ENCODE measurements at places on chromosomes 11 and 22.

GRCh38 chr11:66150140-66150539 is 80.1 kb downstream of the PACS1 start:
- no peak for DNase-seq

DNA sequence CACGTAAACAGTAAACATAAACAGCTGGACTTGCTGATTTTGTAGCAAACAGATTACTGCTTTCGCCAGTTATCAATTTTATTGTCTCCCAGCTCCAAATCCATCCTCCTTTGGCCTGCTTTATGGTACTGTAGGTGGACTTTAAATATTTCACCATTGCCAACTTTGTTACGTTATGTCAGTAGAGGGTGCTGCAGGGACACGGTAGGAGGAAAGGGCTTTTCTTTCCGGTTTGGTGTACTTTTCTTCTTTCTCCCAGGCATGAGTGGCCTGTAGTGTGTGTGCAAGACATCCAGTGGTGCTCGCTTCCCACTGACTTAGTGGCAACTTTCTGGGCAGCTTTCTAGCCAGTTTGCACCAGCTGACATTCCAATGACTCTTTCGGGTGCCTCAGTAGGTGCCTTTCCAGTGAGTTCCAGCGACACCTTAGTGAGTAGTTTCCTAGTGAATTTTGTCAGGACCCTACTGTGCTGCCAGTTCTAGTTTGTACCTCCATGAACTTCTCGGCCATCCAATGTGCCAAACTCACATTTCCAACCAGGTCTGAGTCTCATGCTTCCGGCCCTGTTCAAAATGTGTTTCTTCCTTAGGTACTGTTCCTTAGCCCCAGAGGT is 267.6 kb upstream of the TENM4 start:
- DNase-seq = peak; percentile 31

DNA sequence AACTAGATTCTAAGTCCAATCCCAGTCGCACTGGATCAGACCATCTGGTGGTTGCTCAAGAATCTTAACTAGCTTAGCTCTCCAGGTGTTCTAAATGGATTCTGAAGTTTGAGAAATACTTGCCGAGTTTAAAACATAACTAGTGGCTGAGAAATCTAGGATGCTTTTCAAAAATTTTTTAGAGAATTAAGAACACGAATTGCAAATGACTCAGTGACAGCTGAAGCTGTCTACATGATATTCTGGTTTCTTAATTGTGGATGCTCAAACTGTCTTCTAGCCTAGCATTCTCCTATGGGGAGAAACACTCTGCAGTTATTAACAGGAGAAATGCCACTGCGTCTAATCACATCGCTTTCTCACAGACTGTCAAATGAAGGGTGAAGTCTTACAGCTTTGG is 20.2 kb upstream of the TP53AIP1 start:
- DNase-seq = no peak

GRCh38 chr22:18095101-18095805 is 15.4 kb upstream of the TUBA8 start:
- no peak for DNase-seq

DNA sequence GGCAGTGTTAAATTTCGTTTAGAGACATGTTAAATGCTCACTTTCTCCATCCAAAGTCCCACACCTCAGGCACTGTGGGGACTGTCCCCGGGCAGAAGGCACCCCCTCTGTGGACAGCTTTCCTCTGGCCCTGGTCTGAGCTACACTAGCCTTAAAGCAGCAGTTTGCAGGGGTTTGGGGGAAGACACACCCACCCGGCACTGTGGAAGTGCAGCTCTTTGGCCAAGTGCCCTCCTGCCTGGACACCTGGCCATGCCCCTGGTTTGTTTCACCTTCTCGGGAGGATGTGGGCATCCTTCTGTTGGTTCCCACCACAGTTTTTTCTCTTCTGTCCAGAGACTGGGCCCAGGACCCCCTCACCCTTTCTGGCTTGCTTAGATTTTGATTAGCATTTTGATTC is 1254.7 kb downstream of the BRD1 start:
- no peak for DNase-seq

DNA sequence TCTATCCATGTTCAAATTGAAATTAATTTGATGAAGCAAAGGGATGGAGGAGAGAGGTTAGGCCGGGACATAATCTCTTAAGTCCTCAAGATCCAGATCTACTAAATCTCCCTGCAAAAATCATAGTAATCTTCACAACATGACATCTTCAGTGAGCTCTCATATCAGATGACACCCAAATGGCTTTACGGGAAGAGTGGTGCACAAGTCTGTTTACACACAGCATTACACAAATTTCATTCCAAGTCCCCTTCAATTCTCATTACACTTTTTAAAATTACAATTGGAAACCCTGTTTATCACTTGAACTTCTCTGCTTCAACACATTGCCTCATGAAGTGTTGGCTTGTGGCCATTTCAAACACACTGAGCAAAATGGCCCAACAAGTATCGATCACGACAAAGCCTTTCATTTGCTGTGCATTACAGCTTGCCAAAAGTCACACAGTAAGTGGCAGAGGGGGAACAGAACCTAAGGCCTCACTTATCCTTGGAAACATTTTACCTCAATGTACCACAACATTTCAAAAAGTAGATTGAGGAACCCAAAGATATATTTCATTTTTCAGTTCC is 17.9 kb upstream of the TPH1 start:
- no peak for DNase-seq

- DNase-seq = peak; percentile 2
These were observed at the start of gene KCNA4 for GRCh38 chr11:30016588-30017363. KCNA4 (minus strand) TSS chr11:30017030; CDS start chr11:30012678, 4,352 bp downstream.

DNA sequence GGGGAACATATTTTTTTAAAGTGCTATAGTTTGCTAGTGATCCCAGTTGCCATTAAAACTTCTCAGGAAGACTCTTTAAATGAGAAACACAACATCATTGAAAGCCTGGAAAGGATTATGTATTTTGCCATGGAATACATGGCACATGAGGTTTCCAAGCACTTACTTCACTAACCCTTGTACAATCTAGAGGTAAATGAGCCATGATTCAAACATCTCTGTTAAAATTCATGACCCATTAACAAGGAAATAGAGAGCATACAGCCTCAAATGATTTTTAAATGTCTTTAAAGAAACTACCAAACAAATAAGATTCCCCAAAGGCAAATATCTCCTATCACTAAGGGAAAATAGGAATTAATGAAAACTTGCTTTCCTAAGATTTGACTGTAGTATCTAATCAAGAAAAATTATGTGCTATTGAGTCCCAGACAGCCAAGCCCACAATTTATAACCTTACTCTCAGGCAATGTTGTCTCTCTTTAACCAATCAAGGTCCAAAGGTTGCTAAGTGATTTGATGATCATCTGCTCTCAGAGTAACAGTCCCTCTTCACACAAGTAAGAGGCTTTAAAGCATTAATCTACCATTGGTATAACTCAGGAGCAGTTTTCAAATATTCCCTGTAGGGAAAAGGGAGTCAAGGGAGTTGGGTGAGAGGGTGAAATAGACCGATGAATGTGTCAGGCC is 92.0 kb upstream of the DDI1 start:
- DNase-seq = no peak

- no peak for DNase-seq
These were observed 1.9 kb downstream of the ACR start for GRCh38 chr22:50739894-50740293.

GRCh38 chr22:35264986-35265385 is 7.7 kb downstream of the HMGXB4 start:
- DNase-seq = no peak

DNA sequence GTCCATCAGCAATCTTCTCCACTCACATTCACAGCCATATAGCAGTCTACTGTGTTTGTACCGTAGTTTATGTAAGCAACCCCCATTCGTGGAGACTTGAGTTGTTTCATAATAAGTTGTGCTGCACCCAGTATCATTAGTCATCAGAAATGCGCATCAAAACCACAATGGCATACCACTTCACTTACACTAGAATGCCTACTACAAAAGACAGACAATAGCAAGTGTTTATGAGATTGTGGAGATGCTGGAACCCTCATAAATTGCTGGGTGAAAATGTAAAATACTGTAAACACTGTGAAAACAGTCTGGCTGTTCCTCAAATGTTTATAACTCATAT is 133.3 kb downstream of the ATXN10 start:
- peak; percentile 55 for DNase-seq

DNA sequence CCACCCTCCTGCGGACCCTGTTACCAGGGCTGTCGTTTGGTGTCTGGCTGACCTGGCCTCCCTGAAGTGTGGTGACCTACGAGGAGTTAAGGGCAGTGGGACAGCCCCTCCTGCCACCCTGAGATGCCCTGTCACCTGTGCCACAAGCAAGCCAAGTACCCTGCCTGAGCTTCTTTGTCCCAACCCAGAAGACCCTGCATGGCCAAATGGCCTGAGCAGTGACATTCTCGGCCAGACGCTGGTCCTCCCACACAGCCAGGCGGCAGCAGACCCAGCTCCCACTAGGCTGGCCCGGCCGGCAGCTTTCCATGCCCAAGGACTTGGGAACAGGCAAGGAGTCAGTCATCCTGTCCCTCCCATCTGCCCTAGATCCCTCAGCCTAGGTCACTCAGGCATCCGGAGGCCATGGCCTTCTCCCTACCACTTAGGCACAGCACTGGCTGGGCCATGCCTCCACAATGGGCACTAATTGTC is 7.6 kb downstream of the ARVCF start:
- DNase-seq = no peak

GRCh38 chr11:44008088-44008501 is 39.7 kb upstream of the ACCSL start:
- DNase-seq = no peak

DNA sequence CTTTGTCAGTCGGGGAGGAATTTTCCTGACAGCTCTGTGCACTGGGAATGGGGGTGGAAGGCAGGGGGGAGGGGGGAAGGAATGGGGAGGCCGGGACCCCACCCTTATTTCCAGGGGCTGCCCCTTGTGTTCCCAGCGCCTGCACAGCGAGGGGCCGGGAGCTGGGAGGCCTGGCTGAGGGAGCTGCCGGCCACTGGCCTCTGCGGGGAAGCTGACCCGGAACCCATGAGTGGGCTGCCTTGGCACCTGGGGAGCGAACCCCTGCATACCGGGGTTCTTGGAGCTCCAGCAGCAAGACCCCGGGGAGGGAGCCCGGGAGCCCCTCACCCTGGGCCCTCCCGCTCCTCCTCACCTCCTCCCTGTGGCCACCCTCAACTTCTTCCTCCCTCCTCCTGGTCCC is 3.5 kb downstream of the H19 start:
- DNase-seq = no peak

DNA sequence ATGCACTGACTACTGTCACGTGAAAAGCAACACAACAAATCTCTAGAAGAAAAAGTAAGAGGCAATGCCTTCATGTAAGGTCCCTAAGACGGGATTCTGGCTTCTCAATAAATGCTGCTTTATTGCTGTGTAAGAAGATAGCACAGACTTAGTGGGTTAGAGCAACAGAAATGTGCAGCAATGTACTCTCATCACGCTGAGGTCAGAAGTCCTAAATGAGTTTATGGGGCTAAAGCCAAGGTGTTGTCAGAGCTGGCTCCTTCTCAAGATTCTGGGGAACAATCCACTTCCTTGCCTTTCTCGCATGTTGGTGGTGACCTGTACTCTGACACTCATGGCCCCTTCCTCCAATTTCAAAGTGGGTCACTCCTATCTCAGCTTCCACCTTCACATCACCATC is 93.4 kb downstream of the SHANK2 start:
- no peak for DNase-seq

GRCh38 chr11:47060807-47061206 is 115.9 kb downstream of the ARFGAP2 start:
- peak; percentile 31 for DNase-seq

- no peak for DNase-seq
These were observed 25.4 kb upstream of the BSX start for GRCh38 chr11:123006860-123007542.

- no peak for DNase-seq
These were observed 36.4 kb downstream of the RTL6 start for GRCh38 chr22:44461614-44462013.

DNA sequence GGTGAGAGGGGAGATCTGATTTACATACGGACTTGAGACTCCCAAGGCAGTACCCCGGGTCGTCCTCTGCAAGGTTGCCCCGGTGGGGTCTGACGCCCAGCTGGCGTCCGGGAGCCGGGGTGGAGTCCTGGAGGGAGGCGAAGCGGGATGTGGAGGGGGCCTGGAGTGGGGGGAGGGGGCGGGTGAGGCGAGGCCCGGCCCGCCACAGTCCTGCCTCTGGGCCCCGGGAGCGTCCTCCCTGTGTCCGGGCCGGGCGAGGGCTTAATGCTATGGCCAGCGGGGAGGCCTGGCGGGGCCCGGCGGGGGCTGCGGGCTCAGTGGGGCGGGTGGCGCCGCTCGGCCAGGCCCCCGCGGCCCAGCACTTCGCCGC is 2.4 kb upstream of the MYBPC3 start:
- DNase-seq = peak; percentile 53

GRCh38 chr11:72233056-72233772 is 8.6 kb downstream of the INPPL1 start:
- DNase-seq = no peak

GRCh38 chr11:78573681-78574080 is 983 bp downstream of the NARS2 start:
- DNase-seq = no peak

DNA sequence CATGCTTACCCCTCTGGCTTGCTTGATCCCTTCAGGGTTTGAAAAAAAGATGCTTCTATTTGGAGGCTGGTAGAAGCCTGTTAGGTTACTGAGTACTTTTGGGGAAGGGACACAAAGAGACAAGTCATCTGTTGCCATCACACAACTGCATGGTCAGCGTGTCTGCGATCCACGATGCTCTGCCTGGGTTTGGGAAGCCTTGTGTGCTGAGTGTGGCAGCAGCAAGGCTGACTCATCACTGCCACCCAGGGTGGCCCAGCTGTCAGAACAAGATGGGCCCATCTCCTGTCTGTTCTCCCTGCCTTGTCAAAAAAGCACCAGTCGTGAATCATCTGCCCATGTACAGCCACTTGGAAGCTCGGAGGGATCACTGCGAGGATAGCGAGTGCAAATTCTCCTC is 26.2 kb downstream of the UBASH3B start:
- peak; percentile 38 for DNase-seq

GRCh38 chr22:29092243-29092642 is 19.4 kb downstream of the KREMEN1 start:
- DNase-seq = no peak

- DNase-seq = no peak
These were observed 113.4 kb downstream of the GAB2 start for GRCh38 chr11:78304201-78304600.

- peak; percentile 83 for DNase-seq
These were observed at the start of gene CPT1A for GRCh38 chr11:68841718-68842426. CPT1A (minus strand) TSS chr11:68841916; CDS start chr11:68815474, 26,442 bp downstream.

- no peak for DNase-seq
These were observed 65.4 kb downstream of the TSPAN18 start for GRCh38 chr11:44792171-44792570.

- DNase-seq = peak; percentile 72
These were observed 13.5 kb upstream of the DTX4 start for GRCh38 chr11:59158206-59159068.

DNA sequence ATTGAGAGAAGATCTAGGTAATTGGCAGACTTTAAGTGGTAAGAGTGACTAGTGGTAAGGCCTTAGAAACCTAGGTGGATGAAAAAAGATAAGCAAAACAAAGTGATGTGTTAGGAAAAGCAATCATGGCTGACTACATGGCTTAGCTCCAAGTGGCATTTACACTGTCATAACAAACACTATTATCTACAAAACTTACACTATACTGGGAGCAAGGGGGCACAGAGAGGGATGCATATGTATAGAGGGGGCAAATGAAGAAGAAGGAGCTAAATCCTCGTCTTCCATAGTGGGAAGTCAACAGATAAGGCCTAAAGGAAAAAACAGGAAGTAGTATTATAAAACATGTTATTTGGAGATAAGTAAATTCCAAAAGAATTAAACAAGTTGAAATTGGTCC is 32.5 kb downstream of the ADORA2A start:
- DNase-seq = no peak

- DNase-seq = no peak
These were observed 64.2 kb downstream of the CYTH4 start for GRCh38 chr22:37346505-37346895.

- DNase-seq = no peak
These were observed 15.0 kb upstream of the YWHAH start for GRCh38 chr22:31929167-31929930.

All from A549 (cell line).